ENCODE measurements at places on chromosomes 6 and 20.
A peak's percentile ranks its signal among the peaks of the same experiment; 100 is the strongest.

- DNase-seq = no peak
These were observed 14.5 kb downstream of the SOBP start for GRCh38 chr6:107504270-107505026.

GRCh38 chr20:62808211-62808865 lies 3.7 kb downstream of the OGFR start:
- peak; percentile 79 for DNase-seq

GRCh38 chr6:36413489-36414480 lies 26.3 kb upstream of the ETV7 start:
- DNase-seq = no peak

DNA sequence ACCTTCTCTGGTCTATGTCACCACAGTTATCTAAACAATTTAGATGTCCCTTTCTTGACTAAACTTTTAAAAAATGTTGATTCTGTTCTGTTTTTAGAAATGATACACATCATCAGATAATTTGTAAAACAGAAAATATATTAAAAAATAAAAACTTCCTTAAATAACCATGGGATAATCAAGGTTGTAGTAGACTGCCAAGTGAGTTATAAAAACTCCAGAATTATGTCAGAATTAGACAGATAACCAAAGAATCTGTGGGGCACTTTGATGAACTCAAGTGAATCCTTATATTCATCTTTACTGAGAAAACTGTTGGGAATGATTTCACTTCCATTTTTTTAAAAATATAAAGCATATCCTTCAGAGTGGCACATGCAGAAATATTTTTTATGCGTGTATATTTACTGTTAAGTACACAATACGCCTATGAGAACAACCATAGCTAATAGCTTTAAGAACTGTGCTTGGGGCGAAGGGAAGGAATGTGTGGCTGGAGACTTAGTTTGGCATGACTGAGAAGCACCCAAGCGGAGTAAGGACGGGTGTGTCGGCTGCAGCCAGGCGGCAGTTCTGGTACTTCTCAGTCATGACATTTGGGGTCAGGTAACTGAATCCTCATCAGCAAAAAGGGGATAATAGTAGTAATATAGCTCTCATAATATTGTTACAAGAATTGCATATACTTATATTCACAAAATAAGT lies 604.7 kb upstream of the CITED2 start:
- no peak for DNase-seq

DNA sequence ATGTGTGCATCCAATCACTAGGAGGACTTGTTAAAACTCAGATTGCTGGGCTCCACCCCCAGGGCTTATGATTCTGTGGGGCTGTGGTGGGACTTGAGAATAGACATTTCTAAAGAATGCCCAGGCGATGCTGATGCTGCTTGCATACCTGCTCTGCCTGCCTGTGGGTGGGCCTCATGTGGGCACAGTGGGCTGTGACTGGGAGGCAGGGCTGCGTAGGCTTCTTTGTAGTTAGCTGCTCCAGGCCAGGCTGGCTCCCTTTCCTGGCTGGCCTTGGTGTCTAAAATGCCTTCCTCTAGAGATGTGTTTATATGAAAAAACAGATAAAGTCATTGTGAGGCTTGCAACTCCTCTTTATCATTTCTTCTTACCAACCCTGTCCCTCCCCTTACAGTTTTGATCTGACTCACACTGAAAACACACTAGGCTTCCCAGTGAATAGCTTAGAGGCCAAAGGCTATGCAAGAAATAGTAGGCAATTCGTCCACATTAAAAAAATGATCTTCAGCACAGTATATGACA lies 495.5 kb upstream of the MAP3K7 start:
- no peak for DNase-seq
